Ovary (tissue), 10 donors: ENCODE measurements at places on chromosomes 5 and 9. TPM values are rescaled to one million over a fixed set of nuclear protein-coding genes. Genes with fewer than 3 reads are reported as not detected.

The ANKRD31 gene
- total RNA-seq = 0.38 TPM

The CEP78 gene
- total RNA-seq = 16.3 TPM

The TRIM36 gene
- 3.3 TPM for total RNA-seq

The LTC4S gene
- 42.6 TPM for total RNA-seq

The RACK1 gene
- total RNA-seq = 4,531 TPM

The FBP1 gene
- total RNA-seq = 4.3 TPM

The ODF2 gene
- total RNA-seq = 24.1 TPM

The TAS2R1 gene
- not detected for total RNA-seq

The CORO2A gene
- 1.4 TPM for total RNA-seq

The SLC6A3 gene
- total RNA-seq = 0.40 TPM

The TNIP1 gene
- total RNA-seq = 46.3 TPM

The LPAR1 gene
- 24.4 TPM for total RNA-seq

The ZNF883 gene
- 0.97 TPM for total RNA-seq

The ACTL7B gene
- not detected for total RNA-seq

The SNX30 gene
- 7.4 TPM for total RNA-seq

The PLPP7 gene
- 11.7 TPM for total RNA-seq

The PCDHGA4 gene
- total RNA-seq = 5.7 TPM

The BHMT2 gene
- 7.9 TPM for total RNA-seq

The PCDH12 gene
- total RNA-seq = 0.61 TPM

The TMC1 gene
- total RNA-seq = 0.67 TPM

The BARHL1 gene
- not detected for total RNA-seq

The COL5A1 gene
- 79.6 TPM for total RNA-seq

The CCNJL gene
- 11.8 TPM for total RNA-seq

The NACC2 gene
- total RNA-seq = 17.2 TPM
